Right cardiac atrium (tissue), 5 donors: ENCODE measurements at places on chromosomes 12 and 14.

- DNase-seq = peak; percentile 69
Observed at GRCh38 chr12:57158665-57159064, 11.2 kb upstream of the LRP1-AS start.

DNA sequence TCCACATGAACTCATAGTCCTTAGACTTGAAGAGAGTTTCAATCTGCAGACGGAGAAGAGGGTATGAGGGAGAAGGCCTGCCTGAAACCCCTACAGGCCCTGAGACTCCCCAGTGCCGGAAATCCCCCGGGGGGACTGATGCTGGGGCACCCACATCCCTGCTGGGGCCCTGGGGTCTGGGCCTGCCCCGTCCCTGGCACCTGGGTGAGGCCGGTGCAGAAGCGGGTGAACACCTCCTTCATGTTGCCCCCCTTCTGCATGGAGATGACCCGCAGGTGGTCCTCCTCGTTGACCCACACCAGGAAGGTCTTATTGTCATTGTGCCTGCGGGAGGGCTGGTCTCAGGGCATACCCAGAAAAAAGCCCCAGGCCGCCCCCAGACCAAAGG, 2.4 kb downstream of the CKB start:
- DNase-seq = peak; percentile 20

DNA sequence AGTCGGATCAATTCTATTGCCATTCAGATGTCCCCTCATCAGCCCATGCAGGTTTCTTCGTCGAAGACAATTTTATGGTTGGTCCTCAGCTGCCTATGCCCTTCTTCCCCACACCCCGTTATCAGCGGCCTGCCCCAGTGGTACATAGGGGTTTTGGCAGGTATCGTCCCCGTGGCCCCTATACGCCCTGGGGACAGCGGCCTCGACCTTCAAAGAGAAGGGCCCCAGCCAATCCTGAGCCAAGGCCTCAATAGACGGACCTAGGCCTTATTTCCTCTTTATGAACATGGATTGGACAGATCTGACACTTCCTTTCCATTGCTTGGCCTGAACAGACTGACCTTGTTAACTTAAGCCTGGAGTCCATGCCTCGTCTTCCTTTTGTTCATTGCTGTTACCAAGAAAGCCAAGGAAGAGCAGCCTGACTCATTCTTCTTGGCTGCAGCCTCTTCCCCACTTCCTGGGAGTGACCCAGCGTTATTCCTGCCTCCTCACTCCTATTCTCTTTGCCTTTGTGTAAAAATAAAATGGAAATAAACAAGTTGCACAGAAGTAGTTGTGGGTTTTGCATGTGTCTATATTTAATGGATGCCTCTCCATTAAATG, 156.5 kb upstream of the AMIGO2 start:
- DNase-seq = no peak

DNA sequence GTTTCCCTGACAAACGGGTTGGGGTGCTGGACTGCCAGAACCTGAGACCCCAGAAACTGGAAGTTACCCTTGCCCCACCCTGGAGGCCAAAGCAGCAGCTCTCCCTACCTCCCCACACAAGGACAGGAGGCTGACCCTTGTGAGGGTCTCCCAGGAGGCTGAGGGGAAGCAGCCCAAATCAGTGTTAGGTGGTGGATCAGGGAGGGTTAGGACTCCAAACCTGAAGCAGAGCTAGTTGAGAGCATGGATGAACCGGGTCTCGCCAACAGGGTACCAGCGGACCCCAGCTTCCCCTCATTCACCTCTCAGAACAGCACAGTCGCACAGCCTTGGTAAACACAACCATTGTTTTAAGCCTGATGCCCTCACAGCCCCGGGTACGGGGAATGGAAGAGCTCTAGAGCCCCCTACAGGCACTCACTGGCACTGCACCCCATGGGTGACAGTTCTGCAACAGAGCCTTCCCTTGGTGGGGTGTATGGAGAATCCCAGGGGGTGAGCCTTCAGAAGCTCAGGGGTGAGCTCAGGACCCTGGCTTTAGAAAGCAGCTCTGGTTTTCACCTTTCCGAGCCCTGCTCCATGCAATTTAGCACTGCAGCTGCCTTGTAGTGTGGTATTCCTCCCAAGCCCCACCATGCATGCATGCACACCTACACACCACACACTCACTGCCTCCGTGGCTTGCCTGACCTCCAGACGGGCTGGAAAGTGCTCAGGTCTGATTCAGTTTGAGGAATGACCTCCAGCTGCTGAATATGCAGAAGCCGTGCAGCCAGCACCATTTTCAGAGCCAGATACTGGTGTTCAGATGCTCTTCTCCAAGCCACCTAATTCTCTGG, 11.2 kb downstream of the ESRRB start:
- peak; percentile 81 for DNase-seq

DNA sequence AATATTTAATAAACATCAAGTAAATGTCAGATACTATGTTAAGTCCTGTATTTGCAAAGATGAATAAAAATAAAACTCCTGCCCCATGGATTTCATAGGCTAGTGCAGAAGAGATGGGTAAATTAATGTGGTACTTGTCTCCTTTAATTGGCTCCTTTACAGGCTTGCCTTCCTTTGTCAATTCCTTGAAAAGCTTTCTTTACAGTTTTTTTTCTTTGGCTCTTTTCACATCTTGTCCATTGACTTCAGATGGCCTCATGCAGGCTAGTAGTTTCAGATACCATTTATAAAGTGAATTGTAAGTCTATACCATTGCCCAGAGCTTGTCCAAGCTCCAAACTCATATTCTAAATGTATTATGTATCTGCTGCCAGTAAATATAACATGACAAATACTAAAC, 128.7 kb upstream of the GARIN2 start:
- DNase-seq = no peak

DNA sequence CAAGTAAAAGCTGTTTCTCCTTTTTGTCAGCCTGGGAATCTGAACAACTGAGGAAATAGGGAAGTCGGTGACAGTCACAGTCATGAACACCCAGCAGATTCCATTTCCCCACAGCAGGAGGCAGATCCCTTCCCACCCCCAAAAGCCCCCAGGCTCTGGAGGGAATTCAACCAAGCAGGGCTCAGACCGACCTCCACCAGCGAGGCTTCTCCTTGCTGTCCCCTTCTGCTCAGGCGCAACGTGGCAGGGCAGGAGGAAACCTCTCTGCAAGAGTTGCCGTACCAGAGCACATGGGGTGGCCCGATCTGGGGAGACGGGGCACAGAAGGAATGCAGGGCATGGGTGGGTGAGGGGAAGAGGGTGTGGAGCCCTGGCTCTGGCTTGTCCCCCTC, 319 bp downstream of the GALNT6 start:
- DNase-seq = no peak

DNA sequence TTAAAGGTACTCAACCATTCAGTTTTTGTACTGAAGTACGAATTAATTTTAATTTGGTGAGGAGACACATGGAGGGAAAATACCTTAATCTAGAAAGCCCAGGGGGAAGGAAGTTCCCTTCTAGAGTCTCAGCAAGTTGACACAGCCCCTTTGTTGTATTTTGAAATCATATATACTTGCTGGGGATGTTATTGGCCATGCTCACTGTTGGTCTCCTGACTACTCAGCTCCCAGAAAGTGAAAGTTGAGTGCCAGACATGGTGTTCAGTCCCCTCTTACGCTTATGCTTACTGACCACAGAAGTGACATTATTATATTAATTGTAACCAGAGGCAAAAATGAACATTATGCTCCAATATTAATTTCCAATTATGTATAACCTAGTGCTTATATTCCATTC, 28.1 kb downstream of the ARF6 start:
- no peak for DNase-seq

DNA sequence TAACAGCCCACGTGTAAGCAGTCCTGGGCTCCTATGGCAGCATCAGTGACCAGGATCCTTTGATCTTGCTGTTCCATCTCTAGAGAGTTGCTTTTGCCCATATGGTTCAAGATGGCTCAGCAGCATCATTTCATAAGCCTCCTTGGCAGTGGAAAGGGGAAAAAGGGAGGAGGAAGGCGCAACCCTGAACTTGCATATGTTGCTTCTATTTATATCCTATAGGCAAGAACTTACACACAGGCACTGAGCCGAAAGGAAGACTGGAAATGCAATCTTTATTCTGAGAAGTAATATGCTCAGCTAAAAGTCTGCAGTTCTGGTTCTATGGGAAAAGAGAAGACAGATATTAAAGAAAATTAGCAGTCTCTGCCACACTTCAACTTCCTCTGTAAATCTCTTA, 167.7 kb upstream of the PLXNC1 start:
- no peak for DNase-seq

DNA sequence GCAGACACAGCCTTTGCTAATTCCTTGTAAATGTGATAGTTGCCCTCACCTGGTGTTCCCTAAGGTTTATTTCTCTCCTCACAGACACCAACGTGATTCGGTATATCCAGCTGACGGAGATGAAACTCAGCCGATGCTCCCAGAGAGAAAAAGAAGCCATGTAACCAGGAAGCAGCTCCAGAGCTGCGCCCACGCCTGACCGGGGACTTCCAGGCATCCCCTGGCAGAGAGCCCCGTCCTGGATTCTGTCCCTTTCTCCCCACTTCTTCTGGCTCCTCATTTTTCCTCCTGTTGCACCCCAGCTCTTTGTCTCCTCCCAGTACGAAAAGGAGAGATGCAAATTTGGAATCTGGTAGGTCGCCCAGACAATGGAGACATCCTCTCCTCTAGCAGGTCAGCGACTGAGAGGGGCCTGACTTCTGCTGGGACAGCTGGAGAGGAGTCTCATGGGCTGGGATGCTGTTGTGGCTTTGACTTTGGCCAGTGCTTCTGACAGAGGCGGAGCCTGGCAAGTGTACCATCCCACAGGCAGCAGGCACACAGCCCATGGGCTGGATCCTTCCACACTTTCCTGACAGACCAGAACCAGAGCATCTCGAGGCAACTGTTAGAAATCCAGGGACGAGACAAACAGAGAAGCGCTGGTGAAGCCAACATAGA, 29.4 kb downstream of the TTC9 start:
- no peak for DNase-seq

- peak; percentile 79 for DNase-seq
Observed at GRCh38 chr14:64758691-64759554, 54.7 kb downstream of the PLEKHG3 start.

DNA sequence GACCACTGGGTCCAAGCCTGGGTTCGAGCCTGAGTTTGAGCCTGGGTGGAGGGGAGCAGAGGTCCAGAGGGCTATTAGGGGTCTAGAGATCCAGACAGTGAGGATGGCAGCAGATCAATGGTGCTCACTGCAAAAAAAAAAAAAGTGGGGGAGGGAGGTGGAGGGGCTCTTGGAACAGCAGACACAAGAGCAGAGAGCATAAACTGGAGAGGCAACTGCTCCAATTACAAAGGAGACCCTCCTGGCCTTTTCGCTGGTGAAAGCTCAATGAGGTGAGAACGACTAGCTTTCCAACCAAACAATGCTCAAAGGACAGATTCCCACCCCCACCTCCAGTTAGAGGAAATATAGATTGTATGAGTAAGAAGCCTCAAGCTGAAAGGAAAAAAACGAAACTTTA, 124.2 kb upstream of the TSPAN8 start:
- DNase-seq = no peak

DNA sequence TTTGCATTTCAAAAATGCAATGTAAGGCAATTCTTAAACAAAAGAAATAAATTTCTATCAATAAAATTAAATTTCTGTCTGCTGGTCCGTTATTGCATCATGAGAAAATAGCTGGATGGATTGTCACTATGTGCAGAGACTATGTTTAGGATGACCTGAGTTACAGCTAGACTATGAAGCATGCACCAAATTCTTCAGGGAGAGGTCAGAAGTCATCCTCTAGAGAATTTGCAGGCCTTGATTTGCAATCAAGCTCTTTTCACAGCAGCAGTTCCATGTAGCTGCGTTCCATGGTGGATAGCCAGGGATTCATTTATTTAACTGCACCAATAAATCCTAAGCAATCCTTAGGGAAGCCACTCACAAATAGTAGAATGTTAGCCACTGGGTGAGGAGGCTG, 253.7 kb downstream of the MSRB3 start:
- DNase-seq = no peak

- no peak for DNase-seq
Observed at GRCh38 chr14:71783088-71783487, 149.1 kb upstream of the RGS6 start.

- no peak for DNase-seq
Observed at GRCh38 chr12:116698116-116698515, 39.8 kb downstream of the SPRING1 start.

DNA sequence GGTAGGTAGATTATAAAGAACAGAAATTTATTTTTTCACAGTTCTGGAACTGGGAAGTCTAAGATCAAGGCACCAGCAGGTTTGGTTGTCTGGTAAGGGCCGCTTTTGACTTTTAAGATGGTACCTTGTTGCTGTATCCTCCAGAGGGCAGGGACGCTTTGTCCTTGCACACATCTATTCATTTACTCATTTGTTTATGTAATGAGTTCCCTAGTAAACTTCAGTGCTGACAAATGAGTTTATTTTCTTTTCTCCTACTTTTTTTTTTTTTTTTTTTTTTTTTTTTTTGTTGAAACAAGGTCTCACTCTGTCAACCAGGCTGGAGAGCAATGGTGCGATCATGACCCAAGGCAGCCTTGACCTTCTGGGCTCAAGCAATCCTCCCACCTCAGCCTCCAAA, 195.7 kb downstream of the FBXL14 start:
- DNase-seq = no peak

- no peak for DNase-seq
Observed at GRCh38 chr12:7667125-7667524, 1.4 kb upstream of the APOBEC1 start.

- DNase-seq = no peak
Observed at GRCh38 chr14:67444395-67444794, 32.4 kb upstream of the PLEK2 start.
